ENCODE measurements at places on chromosomes 5 and 9. TPM values are rescaled to one million over a fixed set of nuclear protein-coding genes. Genes with fewer than 3 reads are reported as not detected.

Gene NEURL1B
- total RNA-seq: 11.2 TPM

Gene PPP3R2
- not detected for total RNA-seq

Gene SPATA31A7
- total RNA-seq: not detected

Gene MEGF10
- total RNA-seq: not detected

Gene ADAMTSL2
- total RNA-seq: 52.5 TPM
